Esophagus muscularis mucosa (tissue), 4 donors: ENCODE measurements at places on chromosomes 7 and 10.
A peak's percentile ranks its signal among the peaks of the same experiment; 100 is the strongest.

DNA sequence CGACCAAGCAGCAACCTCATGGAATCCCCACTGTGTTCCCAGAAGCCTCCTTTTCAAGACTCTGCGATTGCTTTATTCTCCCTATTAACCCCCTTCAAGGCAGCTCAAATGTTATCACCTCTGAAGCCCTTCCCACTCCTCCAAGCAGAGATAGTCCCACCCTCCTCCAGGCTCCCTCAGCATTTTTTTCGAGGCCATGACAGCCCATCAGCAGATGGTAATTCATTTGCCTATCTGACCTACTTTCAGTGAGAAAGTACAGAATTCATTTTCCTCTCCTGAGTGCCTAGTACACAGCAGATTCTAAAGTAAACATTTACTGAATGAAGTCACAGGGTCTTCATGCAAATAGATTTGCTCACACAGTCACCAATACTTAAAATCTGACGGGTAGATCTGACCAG is 47.8 kb downstream of the HERPUD2 start:
- DNase-seq, result no peak

DNA sequence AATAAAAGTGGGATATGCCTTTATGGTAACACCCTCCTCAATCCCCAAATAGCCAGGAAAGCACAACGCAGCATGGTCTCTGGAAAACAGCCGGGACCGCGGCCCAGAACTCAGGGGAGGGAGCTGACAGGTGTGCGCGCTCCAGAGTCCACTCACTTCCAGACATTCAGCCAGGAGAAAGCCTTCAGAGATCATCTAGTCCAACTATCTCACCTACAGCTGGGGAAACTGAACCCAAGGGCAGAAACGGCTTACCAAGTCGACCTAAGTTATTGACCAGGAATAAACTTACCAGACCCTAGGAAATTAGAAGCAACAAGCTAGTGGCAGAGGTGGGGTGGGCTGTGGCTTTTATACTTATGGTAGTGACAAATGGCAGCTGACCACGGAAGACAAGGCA is 16.4 kb downstream of the GSDME start:
- peak; percentile 79 for DNase-seq

- DNase-seq, result no peak
Observed at GRCh38 chr10:49767752-49768151, 5.6 kb upstream of the OGDHL start.

- no peak for DNase-seq
Observed at GRCh38 chr10:8661886-8662285, 607.4 kb downstream of the GATA3 start.

DNA sequence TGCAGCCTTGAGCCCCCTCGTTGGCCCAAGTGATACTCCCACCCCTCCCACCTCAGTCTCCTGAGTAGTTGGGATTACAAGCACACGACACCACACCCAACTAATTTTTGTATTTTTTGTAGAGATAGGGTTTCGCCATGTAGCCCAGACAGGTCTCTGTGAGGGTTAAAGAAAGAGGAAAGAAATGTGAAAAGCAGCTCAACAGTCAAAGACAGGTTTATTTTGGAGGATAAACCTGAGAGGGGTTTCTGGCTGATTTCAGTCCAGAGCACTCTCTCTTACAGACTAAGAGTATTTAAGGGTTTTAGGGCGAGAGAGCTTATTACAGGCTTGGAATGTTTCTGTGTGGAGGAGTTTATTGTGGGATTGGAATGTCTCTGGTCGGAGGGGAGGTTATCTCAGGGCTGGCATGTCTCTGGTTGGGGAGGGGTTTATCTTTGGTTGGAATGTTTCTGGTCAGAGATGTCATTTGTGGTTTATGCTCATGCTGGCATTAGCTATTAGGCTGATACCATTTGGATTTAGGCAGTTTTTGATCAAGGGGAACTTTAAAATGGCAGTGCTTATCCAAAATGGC is 26.1 kb upstream of the SNX10 start:
- no peak for DNase-seq

GRCh38 chr10:31926765-31927564 is 1.7 kb downstream of the ARHGAP12 start:
- no peak for DNase-seq

DNA sequence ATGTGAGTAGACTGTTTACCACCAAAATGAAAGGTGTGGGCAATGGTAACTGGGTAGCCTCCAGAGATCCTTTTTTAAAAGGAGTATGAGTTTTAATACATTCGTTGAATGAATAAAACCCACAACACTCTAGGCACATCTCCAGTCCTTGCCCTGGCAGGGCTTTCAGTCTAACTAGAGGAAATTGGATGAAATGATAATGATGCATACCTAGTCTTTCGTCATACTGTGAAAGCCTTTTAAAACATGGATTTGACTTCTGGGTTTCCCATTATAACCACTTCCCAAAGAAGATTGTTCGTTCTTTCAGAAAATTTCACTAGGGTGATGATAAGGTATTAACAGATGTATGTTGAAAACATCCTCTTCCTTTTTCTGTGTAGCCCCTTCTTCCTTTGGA is 110.8 kb downstream of the REEP3 start:
- DNase-seq, result no peak

- DNase-seq, result no peak
Observed at GRCh38 chr10:74474022-74474713, 323.1 kb downstream of the ADK start.

DNA sequence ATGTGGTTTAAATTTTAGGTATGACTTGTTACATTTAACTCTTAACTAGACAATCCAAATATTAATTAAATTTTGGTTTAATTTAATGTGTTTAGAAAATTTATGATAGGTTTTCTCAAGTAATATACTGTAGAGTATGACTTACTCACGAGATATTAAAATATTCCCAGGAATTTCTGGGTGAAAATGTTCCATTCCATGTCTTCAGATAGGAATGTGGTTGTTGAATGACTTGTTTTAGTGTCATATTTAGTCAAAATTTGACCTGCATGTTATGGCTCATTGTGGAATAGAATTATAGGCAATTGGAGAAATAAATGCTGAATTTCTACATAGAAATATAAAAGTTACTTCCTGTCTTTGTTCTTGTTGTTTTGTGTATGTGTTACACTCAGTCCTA is 46.7 kb downstream of the SHOC2 start:
- no peak for DNase-seq

GRCh38 chr7:105585850-105586500 is 4.7 kb upstream of the EFCAB10 start:
- DNase-seq, result no peak

DNA sequence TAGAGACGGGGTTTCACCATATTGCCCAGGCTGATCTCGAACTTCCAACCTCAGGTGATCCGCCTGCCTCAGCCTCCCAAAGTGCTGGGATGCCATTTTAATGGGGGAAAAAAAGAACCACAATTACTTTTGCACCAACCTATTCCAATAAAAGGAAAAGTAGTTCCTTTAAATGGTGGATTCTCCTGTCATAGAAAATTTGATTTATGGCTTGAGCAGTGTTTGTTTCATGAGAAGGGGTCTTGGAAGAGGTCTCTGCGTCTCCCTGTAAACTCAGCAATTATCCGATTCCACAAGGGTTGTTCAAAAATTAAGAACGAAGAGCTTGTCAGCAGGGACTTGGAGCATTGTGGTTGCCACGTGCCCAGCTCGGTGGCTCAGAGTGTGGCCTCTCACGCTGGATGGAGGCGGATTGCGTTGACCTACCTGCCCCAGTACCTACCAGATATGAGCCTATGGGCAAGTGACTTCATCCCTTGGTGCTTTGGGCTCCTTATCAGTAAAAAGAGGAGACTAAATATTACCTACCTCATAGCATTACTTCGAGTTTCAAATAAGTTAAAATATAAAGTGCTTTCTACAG is 2.8 kb upstream of the TRIP6 start:
- DNase-seq, result no peak

- no peak for DNase-seq
Observed at GRCh38 chr10:97601268-97602215, 12.0 kb downstream of the C10orf62 start.

GRCh38 chr7:16546921-16547505 is 20.4 kb downstream of the LRRC72 start:
- DNase-seq, result no peak

DNA sequence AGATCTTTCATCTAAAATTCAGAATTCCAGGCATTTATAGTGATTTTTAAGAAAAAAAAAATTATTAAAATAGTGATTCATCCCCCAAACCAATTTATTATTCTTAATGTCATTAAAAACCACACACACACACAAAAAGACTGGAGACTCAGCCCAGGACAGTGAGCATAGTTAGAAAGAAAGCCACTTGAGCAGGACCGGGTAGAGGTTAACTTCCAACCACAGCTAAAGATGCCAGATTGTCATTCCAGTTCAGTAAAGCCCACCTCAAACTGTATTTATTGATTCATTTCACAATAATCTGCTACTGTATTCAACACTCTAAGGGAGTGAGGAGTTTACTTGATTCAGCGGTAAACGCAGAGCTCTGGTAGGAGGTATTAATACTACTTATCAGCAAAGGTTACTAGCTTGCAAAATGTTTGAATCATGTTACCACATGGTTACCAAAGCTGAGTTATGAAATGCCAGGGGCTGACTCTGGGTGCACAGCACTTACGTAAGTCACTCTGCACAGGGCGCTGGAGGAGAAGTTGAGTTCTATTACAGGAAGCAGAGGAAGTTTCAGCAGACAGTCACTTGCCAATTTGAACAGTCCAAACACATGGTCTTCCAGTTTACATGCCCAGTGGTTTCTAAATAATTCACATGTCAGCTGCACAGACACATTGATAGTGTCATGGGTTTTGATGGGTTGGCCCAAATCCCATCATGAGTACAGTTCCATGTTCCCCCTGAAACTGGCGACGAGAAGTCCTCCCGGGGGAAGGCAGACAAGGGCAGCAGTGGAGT is 64.6 kb downstream of the KLF6 start:
- DNase-seq, result peak; percentile 86

- DNase-seq, result no peak
Observed at GRCh38 chr10:50992356-50992901, 81.9 kb upstream of the PRKG1 start.

DNA sequence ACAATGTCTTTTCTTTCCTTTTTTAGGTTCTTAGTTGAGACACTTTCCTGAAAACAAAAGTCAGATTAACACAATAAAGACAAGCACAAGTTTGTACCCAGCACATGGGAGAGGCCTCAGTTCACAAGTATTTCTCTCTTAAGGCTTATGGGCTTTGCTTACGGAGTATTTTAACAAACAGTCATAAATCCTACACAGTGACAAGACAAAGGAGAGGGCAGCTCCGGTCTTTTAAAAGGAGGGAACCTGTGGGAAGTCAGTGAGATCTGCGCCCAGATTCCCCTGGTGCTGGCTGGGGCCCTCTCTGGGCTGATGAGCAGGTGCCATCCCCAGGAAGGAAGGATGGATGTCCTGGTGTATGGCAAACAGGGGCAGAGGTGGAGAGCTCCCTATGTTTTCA is 398.6 kb downstream of the ACTR3B start:
- DNase-seq, result no peak

DNA sequence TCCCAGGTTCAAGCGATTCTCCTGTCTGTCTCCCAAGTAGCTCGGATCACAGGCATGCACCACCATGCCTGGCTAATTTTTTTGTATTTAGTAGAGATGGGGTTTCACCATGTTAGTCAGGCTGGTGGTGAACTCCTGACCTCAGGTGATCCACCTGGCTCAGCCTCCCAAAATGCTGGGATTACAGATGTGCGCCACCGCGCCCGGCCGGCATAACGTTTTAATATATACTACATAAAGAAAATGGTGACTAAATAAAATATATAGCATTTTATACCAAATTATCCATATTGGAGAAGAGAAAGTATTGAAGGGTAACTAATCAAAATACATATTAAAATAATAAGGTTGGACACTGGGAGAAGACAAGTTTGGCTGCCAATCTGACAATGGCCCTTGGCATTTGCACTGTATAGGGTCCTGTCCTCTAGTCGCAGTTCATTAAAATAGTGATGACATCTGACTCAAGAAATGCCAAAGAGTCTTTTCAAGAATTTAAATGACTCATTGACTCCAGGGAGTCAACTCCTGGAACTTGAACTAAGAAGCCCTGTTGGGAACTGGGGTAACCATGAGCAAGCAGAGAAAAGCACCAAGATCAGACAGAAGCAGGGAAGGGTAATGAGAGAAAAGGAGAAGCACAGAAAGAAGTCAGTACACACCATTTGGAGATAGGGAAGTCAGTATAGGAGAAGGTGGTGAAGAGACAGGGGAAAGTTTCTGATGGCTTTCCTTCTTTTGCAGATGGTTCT is 91.1 kb downstream of the CH25H start:
- no peak for DNase-seq

- DNase-seq, result no peak
Observed at GRCh38 chr7:41588341-41588740, 114.5 kb downstream of the INHBA start.

- no peak for DNase-seq
Observed at GRCh38 chr7:134996097-134996550, 9.8 kb downstream of the AGBL3 start.

DNA sequence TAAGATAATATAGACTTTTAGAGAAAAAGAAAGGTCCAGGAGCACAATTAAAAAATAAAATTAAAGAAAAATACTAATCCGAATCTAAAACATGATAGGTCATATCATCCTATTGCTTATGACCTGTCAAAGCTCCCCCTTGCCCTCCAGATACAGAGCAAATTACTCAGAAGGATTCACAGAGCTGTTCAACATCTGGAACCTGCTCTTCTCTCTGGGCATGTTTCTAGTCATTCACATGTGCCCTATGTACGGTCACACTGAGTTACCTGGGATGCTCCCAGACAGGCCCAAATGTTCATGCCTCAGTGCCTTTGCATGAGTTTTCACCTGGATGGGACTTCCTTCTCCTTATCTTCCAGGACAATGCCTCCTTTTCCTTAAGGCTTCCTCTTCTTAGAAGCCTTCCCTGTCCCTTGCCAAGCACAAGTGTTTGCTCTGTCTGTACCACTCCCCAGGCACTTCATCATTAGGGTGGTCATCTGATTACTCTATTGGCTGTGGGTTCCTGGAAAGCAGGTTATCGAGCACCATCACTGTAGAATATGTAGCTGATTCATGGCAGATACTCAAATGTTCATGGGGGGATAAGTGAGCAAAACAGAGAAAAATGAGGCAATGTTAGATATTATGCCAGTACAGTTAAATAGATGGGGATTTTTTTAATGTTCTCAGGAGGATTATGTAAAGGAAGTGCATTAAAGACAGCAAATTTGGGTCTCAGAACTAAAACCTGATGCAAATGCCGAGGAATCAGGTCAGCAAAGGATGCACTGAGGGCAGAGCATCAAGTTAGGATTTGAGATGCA is 12.0 kb upstream of the AOAH start:
- no peak for DNase-seq

DNA sequence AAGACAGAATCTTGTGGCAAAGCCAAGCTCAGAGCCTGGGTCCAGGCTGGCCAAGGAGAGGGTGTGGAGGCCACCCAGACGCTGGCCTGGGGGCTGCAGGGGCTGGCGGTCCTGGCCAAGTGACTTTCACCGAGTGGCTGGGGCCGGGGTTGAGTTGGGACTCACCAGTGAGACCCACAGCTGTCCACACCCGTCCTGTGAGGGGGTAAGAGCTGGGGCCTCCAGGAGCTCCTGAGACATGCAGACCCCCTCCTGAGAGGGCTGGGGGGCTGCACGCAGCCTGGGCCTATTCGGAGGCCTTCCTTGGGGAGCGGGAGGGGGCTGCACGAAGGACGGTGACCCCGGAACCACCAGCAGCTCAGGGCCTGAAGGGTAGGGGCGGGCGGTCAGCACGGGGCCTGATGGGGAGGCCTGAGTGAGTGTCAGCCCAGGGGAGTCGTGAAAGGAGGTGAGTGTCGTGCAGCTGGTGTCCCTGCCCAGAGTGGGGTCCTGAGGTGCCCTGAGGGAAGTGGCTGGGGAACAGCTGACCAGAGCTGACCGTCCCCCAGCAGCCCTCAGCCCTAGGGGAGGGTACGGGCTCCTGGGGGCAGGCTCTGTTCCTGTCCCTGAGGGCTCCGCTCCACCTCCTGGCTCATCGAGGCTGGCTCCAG is 100.9 kb downstream of the FOXL3 start:
- no peak for DNase-seq

GRCh38 chr7:51315393-51316261 is 982 bp downstream of the COBL start:
- no peak for DNase-seq
